SJSA1 (cell line): ENCODE measurements at places on chromosomes 2 and 18. TPM values are rescaled to one million over a fixed set of nuclear protein-coding genes. Genes with fewer than 3 reads are reported as not detected.

DNA sequence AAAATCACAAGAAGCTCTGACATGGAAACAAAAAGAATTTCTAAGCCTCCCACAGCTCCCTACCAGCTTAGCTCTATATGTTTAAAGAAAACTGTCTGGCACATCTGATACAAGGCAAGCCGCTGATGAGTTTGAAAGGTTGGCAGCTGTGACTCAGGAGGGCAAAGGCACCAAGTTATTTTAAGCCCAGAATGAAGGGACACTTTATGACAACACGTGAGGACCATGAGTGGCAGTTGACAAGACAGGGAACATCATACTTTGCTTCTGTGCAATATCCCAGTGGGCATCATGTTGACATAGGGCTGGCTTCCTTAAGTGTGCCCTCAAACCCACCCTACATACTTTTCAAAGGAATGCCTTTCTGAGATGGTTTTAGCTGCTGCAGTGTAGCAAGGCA lies 272.9 kb downstream of the CLIP4 start:
- H3K4me3 ChIP-seq, result no peak overlapping the region
- DNase-seq, result no peak
- no peaks in the 10 kb centered on the region for H3K36me3 ChIP-seq
- peaks cover 8% of the 10 kb centered on the region for H3K27me3 ChIP-seq
- no peaks in the 10 kb centered on the region for H3K4me1 ChIP-seq

DNA sequence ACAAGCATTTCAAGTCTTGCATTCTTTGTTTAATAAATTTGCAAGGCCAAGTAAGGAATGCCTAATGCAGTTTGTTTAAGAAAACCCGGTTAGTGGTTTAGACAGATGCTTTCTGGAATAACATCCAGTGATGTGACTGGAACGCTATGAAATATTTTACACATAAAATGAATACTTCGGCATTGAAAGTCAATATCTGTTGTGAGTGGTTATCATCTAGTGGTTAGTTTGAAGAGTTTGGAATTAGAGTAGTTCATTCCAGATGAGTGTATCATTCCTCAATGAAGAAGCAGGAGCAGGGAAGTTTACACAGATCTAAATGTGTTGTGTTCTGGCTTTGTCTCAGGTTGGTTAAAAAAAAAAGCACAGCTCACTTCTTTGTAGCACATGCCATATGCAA lies 608.0 kb upstream of the PIK3C3 start:
- no peak overlapping the region for H3K27ac ChIP-seq
- no peaks in the 10 kb centered on the region for H3K36me3 ChIP-seq
- no peaks in the 10 kb centered on the region for H3K27me3 ChIP-seq
- H3K4me1 ChIP-seq, result peaks cover 5% of the 10 kb centered on the region
- DNase-seq, result peak; percentile 28

- peaks cover 14% of the 10 kb centered on the region for H3K27me3 ChIP-seq
- H3K4me1 ChIP-seq, result peaks cover 44% of the 10 kb centered on the region
- no peak within 1 kb of the TSS for H3K27ac ChIP-seq
- no peak for DNase-seq
Measured at GRCh38 chr2:96145036-96145847, at the start of gene DUSP2. Gene DUSP2, minus strand, starts transcription at chr2:96145440. Its CDS starts 86 bp downstream, at chr2:96145354.

DNA sequence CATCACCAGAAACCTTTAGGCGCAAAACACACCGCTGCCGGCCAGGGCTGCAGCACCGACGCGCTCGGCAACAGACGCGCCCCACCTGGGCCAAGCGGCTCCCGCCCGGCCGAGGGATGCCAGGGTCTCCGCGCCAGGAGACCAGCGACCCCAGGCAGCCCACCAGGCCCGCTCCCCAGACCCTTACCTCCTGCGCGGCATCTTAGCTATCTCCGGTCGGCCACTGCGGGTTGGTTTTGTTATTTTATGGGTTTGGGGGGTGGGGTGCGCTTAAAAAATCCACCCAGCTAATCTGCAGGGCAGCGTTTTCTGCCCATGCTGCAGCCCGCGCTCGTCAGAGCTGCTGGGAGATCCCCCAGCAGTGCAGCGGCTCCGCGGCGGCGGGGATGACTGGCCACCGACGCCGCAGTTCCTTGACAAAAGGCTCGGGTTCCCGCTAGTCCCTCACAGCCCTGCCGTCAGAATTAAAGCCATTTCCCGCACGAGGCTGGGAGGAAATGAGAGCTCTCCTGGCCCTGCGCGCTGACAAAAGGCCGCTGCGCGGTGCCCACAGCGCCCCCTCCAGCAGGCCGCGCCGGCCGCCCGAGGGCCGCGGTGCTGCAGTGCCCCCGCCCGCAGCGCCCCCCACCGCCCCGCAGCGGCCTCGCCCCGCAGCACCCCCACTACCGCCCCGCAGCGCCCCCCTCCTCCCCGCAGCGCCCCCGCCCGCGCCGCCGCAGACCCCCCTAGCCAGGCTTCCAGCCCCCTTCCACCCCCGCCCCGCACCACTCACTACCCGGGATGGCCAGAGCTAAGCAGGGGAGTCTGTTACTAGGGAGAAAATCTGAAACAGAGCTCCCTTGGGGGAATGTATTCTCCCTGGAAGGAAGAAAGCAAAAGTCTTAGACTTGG lies at the start of gene ADD2:
Gene ADD2, minus strand, starts transcription at position 502 of the 891 bp plus-strand sequence. CDS start 61,792 bp downstream, outside the sequence.
- peaks cover 8% of the 10 kb centered on the region for H3K4me1 ChIP-seq
- peaks cover 54% of the 10 kb centered on the region for H3K27me3 ChIP-seq
- no peak for DNase-seq
- H3K27ac ChIP-seq, result no peak within 1 kb of the TSS
- H3K36me3 ChIP-seq, result no peaks in the 10 kb centered on the region

DNA sequence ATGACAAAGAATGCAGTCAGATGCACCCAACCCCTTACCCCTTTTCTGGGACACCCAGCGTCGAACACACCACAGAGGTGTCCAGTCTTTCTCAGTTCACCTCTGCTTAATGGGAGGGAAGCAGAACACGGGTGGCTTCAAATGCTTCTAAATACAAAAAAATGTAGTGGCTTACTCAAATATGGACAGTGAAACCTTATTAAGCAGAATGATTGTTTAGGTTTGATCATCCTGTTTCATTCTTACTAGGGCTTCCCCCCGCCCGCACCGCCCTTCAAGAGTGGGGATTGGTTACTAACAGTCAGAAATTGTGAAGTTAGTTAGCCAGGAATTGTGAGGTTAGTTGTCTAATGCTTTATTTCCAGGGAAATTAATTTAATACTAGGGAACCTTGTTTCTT lies 21.6 kb downstream of the ATG16L1 start:
- H3K4me3 ChIP-seq, result no peak overlapping the region
- H3K27me3 ChIP-seq, result no peaks in the 10 kb centered on the region
- H3K4me1 ChIP-seq, result no peaks in the 10 kb centered on the region
- peaks cover 100% of the 10 kb centered on the region for H3K36me3 ChIP-seq
- DNase-seq, result no peak

- no peak overlapping the region for H3K4me3 ChIP-seq
- H3K36me3 ChIP-seq, result no peaks in the 10 kb centered on the region
- peaks cover 3% of the 10 kb centered on the region; the same call in 1 of the 2 replicates for H3K27me3 ChIP-seq
- no peak overlapping the region for H3K27ac ChIP-seq
- no peaks in the 10 kb centered on the region for H3K4me1 ChIP-seq
- no peak for DNase-seq
Measured at GRCh38 chr2:30888852-30889409, 81.7 kb upstream of the CAPN13 start.

GRCh38 chr2:168635065-168635577 lies 167.3 kb upstream of the NOSTRIN start:
- H3K4me1 ChIP-seq, result peaks cover 6% of the 10 kb centered on the region
- H3K36me3 ChIP-seq, result no peaks in the 10 kb centered on the region
- no peak overlapping the region for H3K27ac ChIP-seq
- no peak overlapping the region for H3K4me3 ChIP-seq

DNA sequence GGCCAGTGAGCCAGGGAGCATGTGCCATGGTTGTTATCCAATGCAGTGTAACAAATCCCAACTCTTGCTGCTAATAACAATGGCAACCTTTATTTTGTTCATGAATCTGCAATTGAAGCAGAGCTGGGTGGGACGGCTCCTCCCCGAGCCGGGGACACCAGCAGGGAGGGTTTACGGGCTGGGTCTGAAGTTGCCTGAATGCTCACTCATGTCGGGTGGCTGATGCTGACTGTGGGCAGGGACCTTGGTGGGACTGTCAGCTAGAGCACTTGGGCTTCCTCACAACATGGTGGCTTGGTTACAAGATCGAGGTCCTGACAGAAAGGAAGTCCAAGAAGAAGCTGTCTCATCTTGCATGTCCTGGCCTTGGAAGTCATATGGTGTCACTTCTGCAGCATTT lies 264.5 kb downstream of the NDUFA10 start:
- no peaks in the 10 kb centered on the region for H3K36me3 ChIP-seq
- H3K27me3 ChIP-seq, result no peaks in the 10 kb centered on the region
- peaks cover 28% of the 10 kb centered on the region for H3K4me1 ChIP-seq
- no peak for DNase-seq

- H3K36me3 ChIP-seq, result no peaks in the 10 kb centered on the region
- DNase-seq, result no peak
- H3K4me3 ChIP-seq, result no peak overlapping the region
- no peak overlapping the region for H3K27ac ChIP-seq
Measured at GRCh38 chr2:231296401-231296974, 98.1 kb downstream of the ARMC9 start.

GRCh38 chr2:127580167-127581049 lies 44.9 kb downstream of the MYO7B start:
- H3K4me1 ChIP-seq, result no peaks in the 10 kb centered on the region; the same call in 1 of the 2 replicates
- no peaks in the 10 kb centered on the region for H3K27me3 ChIP-seq
- DNase-seq, result no peak
- no peak overlapping the region for H3K27ac ChIP-seq

GRCh38 chr2:6369266-6369665 lies 496.4 kb downstream of the CMPK2 start:
- no peak overlapping the region for H3K4me3 ChIP-seq
- no peaks in the 10 kb centered on the region for H3K36me3 ChIP-seq
- peaks cover 4% of the 10 kb centered on the region; the same call in 1 of the 2 replicates for H3K4me1 ChIP-seq
- H3K27ac ChIP-seq, result no peak overlapping the region

DNA sequence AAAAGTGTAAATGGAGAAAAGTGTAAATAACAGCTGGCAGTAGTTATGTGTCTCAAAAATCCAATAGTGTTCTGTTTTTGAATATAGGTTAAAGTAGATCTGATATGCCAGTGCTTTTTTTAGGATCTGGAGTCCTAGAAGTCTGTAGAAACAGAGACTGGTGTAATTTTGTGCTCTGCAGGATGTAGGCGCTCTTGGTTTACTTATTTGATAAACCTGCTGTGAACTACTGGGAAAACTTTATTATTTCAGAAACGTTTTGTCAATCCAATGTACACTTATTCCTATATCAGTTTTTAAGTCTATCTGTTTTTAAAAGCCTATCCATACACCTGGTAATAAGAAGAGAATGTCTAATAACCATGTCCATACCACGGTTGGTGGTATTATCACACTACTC lies 530.8 kb upstream of the ZNF804A start:
- DNase-seq, result no peak
- H3K36me3 ChIP-seq, result no peaks in the 10 kb centered on the region
- H3K27ac ChIP-seq, result no peak overlapping the region
- H3K4me3 ChIP-seq, result no peak overlapping the region
- H3K4me1 ChIP-seq, result no peaks in the 10 kb centered on the region
- H3K27me3 ChIP-seq, result no peaks in the 10 kb centered on the region

GRCh38 chr18:61943175-61943964 lies 50.6 kb upstream of the RNF152 start:
- no peaks in the 10 kb centered on the region for H3K27me3 ChIP-seq
- H3K4me3 ChIP-seq, result no peak overlapping the region
- H3K27ac ChIP-seq, result peak overlapping the region; percentile 64
- H3K36me3 ChIP-seq, result no peaks in the 10 kb centered on the region

- H3K27ac ChIP-seq, result no peak overlapping the region
- no peaks in the 10 kb centered on the region for H3K36me3 ChIP-seq
- no peaks in the 10 kb centered on the region for H3K4me1 ChIP-seq
- DNase-seq, result peak; percentile 25
Measured at GRCh38 chr2:651951-652373, 25.2 kb downstream of the TMEM18 start.

DNA sequence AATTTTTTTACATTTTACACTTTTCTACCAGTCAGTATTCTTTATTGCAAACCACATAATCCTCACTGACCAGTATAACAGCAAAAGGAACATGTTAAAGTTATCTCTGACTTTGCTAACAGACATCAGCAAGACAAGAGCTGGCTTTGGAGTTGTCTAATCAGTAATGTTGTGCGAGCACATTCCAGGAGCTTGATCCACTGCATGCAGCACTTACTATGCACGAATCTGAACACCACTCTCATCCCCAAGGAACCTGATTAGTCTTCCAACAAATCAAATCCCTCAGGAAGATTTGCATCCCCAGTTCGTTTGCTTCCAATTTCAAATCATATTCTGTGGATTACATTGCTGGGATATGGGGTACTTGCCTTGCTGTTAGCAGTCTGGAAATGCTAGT lies 269.3 kb upstream of the EPC2 start:
- H3K27ac ChIP-seq, result no peak overlapping the region
- DNase-seq, result no peak
- H3K4me1 ChIP-seq, result no peaks in the 10 kb centered on the region
- H3K36me3 ChIP-seq, result no peaks in the 10 kb centered on the region
- H3K27me3 ChIP-seq, result no peaks in the 10 kb centered on the region

GRCh38 chr2:147543056-147543455 lies 301.8 kb upstream of the ACVR2A start:
- DNase-seq, result no peak
- H3K27me3 ChIP-seq, result no peaks in the 10 kb centered on the region
- H3K27ac ChIP-seq, result no peak overlapping the region

DNA sequence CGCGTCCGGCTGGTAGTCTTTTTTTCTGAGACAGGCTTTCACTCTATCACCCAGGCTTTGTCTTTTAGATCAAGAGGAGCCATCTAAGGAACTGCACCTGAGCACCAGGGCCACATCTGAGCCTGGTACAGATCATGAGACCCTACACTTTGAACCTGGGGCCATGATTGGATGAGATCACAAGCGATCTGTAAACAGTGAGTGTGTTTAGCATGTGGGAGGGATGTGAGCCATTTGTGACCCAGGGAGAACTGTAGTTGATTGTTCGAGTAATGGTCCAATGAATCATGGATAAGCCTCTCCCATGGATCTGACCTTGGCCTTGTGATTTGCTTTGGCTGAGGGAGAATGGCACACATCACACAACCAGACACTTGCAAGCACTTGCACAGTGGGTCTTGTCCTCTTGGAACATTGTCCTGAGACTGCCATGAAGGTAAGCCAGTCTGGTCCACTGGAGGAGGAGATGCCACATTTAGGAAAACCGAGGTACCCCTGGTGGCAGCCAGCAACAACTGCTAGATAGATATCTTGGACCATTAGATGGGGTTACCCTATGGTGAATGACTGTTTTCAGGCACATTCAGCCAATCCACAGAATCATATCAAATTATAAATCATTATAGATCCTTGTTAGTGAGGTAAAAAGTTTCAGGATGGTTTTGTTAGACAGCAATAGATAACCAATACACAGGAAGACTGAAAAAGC lies 19.5 kb upstream of the DTNB start:
- no peak for DNase-seq
- H3K4me3 ChIP-seq, result no peak overlapping the region
- no peak overlapping the region for H3K27ac ChIP-seq
- H3K27me3 ChIP-seq, result no peaks in the 10 kb centered on the region; the same call in 1 of the 2 replicates

Gene DOK6
- not detected in 2 replicates for total RNA-seq

Gene E2F6
- total RNA-seq, result 11.7 and 25.6 TPM in 2 replicates

Gene SDC1
- total RNA-seq, result 75.2 and 117 TPM in 2 replicates

Gene C2orf15
- not detected in 2 replicates for total RNA-seq

Gene SPATA3
- total RNA-seq, result not detected in 2 replicates

Gene OTX1
- total RNA-seq, result 0.66 and 0.74 TPM in 2 replicates

Gene SLC9A2
- total RNA-seq, result 0.03 TPM in 1 of 2 replicates, not detected in the other

Gene COL4A3
- total RNA-seq, result not detected in 2 replicates

Gene LINC00305
- not detected in 2 replicates for total RNA-seq
